LHCN-M2 (cell line): ENCODE measurements at places on chromosomes 6 and 20.

- DNase-seq: peak; percentile 76
Measured at GRCh38 chr6:116352515-116353471, 18.0 kb upstream of the DSE start.

DNA sequence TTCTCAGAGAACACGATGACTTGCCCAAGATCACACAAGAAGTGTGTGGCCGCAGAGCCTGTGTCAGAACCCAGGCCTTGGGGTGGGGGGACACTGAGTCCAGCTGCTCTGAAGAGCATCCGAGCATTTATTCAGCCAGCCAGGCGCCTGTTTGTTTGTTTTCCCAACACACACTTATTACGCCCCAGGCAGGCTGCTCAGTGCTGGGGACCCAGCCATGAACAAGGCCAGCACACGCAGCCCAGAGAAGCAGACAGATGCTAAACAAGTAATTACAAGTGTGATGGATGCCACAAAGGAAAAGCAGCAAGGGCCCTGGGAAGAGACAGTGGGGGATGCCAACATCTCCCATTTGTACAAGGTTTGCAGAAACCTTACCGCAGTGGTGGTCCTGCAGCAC is 19.4 kb upstream of the SIRPA start:
- DNase-seq: no peak

DNA sequence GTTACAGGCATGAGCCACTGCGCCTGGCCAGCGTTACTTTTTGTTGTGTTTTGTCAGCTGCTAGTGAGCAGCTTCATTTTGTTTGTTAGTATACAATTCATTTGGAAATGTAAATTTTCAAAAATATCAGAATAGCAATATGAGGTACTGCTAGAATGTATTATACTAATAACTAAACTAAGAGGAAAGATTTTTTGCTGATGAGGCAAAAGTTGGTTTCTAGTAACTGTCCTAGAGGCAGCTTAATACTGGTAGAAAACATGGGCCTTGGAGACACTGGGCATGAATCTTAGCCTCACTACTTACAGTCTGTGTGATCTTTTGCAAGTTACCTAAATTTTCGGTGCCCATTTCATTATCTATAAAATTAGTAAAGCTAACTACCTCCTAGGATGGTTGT is 24.1 kb downstream of the TTK start:
- DNase-seq: no peak

DNA sequence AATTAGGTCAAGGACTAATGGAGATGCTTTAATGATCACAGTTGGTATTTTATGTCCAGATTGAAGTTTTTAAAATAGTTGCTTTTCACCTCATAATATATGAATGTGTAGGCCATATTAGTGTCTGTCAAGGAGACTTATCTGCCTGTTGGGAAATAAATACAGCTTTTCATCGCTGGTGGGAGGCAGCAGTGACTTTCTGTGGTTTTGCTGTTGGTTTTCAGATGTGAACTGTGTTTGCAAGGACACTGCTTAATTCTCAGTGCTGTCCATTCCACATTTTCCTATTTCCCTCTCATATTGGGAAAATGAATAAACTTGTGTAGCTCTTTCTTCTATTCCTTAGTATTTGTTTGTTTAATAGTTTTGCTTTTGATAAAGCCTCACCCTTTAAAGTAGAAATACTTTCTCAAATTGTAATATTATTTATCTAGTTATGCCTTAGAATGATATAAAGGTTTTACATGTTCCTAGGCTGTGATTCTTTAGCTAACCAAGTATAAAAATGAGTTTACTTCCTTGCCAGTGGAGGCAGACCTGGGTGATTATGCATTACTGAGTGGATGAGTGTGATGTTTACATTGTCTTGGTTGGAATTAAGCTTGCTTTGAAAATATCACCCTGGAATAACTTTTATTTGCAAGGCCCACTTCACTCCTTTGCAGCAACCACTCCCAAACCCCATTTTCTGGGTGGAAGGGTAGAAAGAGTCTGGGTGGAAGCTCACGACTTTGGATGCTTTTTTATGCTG is 3.3 kb downstream of the PLCB4 start:
- peak; percentile 30 for DNase-seq

- DNase-seq: no peak
Measured at GRCh38 chr20:62929051-62929538, 2.8 kb upstream of the DIDO1 start.

DNA sequence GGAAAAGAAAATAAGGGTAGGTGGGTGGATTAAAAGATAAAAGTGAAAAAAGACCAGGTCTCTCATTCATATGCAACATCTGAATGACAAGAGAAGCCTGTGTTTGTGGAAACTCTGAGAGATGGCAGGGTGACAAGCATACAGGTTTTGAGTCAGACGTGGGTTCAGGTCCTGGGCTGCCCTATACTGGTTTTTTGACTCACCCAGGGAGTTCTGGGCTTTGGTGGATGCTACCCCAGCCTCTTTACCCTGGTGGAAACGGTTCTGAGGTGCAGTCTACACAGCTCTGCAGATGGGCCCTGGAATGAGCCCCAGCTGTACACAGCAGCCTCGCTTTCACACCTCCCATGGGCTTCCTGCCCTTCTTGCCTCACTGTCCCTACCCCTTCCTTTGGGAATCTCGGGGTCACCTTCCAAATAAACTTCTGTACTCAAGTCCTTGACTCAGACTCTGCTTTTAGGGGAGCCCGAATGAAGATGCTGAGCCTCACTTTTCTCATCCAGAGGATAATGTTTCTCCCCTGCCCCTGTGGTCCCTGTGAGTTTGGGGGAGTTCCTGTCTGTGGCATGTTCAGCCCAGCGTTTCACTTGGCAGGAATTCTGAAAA is 77.7 kb upstream of the CLDN20 start:
- DNase-seq: no peak

DNA sequence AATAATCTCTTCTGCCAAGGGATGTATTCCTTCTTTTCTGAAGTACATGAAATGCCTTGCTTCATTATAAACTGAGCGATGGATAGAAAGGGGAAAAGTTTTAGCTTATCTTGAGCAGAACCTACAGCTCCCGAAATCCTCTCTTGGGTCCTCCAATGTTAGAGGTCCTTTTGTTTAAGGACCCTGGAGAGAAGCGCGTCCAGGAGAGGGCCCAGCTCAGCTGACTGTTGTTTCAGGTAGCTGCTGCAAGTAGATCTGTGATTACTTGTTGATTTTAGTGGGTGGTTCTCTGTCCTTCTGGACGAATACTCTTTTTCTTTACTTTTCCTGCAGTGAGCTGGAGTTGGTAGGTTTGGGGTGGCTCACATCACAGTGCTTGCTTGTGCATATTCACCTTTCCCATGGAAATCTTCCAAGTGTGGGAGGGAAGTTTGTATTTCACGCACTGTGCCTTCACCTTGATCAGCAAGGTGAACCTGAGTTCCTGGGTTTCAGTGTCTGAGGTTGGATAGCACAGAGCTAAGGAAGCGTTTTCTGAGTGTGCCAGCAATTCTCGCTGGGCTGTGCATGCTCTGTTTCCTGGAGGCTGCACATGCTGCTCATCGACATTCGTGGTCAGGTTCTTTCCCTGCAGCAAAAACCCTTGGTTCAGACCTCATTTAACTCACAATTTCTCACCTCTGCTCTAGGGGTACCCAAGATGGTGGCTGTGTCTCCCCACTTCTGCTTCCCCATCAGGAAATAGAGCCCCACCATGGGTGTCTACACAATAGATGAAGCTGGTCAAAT is 176.3 kb downstream of the JARID2 start:
- no peak for DNase-seq

DNA sequence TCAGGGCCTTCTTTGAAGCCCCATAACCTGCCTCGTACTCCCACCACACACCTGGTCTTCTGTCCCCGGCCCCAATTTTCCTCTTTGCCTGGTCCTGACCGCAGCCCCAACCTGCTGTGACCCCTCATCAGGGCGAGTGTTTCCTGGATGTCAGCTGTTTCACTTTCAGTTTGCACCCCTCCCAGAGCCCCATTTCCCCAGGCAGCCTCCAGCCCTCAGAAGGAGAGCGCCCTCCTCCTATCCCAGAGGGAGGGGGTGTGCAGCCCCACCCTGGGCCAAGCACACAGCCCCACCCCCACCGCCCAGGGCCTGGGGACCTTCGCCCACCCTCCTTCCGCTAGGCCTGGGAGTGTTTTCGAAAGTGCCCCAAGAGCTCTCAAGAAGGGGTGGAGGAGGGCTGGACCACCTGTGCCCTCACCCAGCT is 1.5 kb downstream of the BAK1 start:
- no peak for DNase-seq

- DNase-seq: no peak
Measured at GRCh38 chr6:8857160-8857559, 421.8 kb upstream of the SLC35B3 start.

- DNase-seq: no peak
Measured at GRCh38 chr6:168338777-168339176, 19.2 kb upstream of the DACT2 start.

- DNase-seq: peak; percentile 38
Measured at GRCh38 chr6:42963855-42964605, 3.5 kb downstream of the GNMT start.

DNA sequence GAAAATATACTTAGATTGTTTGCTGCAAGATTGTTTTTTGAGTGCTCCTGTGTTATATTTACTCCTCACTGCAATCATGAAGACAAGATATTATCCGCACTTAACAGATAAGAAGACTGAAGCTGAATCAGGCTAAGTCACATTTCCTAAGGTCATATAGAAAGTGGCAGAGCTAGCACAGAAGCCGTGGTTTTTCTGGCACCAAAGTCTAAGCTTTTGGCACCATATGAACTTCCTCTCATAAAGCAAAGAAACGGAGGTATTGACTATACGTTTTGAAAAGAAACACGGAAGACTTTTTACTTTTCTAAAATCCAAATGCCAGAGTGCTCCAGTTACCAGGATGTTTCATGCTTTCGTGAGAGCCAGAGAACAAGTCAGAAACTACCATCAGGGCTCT is 9.3 kb upstream of the DTD1 start:
- DNase-seq: no peak

- peak; percentile 39 for DNase-seq
Measured at GRCh38 chr6:130843575-130844320, 16.5 kb downstream of the SMLR1 start.

DNA sequence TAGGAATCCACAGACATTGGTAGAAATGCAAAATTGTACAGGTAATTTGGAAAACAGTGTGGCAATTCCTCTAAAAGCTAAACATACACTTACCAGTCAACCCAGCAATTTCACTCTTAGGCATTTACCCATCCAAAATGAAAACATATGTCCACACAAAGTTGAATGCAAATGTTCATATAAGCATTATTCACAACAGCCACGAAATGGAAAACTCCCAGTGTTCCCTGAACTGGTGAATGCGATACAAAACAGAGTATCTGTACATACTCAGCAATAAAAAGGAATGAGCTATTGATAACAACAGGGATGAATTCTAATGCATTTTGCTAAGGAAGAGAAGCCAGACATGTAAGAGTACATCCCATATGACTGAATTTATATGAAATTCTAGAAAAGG is 32.4 kb upstream of the RAB22A start:
- DNase-seq: no peak

DNA sequence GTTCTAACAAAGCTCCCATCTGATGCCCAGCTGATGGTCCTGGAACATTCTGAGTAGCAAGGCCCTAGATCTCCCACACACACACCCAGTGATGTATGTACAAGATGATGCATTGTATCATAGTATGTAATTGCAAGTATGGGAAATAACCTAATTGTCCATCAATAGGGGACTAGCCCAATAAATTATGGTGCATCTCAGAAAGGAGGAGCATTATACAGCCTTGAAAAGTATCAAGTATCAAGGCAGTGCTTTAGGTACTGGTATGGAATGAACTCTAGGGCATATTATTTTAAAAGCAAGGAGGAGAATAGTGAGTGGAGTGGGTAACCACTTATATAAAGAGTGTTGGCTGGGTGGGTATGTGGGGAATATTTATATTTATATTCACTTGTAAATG is 24.8 kb upstream of the PREX1 start:
- no peak for DNase-seq

- DNase-seq: no peak
Measured at GRCh38 chr20:59808729-59809381, 124.6 kb downstream of the SYCP2 start.

DNA sequence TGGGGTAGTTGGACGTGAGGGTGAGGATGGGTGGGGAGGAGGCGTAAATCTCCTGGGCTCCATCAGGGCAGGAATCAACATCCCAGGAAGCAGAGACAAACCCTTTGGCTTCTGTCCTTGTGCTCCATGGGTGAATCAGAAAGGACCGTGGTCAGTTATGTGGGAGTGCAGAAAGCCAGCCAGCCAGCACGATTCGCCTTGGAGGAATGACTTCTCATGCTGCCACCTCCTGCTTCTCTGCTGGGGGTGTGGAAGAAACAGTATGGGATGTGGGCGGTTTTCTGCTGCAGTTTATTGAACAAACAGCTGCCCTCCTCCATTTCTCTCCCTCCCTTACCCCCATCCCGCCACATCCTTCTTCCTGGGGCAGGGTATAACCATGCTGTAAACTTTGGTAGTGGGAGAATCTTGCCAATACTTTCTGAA is 214.5 kb downstream of the SOX4 start:
- DNase-seq: peak; percentile 68

GRCh38 chr6:40138273-40138720 is 204.0 kb upstream of the MOCS1 start:
- no peak for DNase-seq

- DNase-seq: no peak
Measured at GRCh38 chr6:118100717-118101116, 193.7 kb downstream of the SLC35F1 start.

- no peak for DNase-seq
Measured at GRCh38 chr20:49103019-49103418, 56.9 kb downstream of the CSE1L start.

DNA sequence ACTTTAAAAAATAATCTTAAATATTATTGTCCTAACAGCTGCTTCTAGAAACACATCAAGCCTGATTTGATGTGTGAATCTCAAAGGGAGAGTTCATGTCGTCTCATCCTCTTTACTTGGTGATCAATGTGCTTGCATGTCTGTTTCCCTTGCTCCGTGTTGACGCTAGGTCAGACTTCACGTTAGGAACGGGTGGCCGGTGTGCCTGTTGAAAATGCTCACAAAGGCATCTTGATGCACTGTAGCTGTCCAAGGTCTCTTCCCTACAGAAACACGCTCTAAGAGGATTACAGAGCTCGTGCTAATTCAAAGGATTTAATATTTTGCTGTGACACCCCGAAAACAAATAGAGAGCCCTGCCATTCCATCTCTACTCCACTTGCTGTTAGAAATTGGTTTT is 84.6 kb downstream of the ID4 start:
- no peak for DNase-seq

- DNase-seq: no peak
Measured at GRCh38 chr20:46399401-46399800, 7.0 kb downstream of the ELMO2 start.

GRCh38 chr6:126427713-126428112 is 87.8 kb downstream of the CENPW start:
- no peak for DNase-seq

- no peak for DNase-seq
Measured at GRCh38 chr6:26068036-26068435, 19.2 kb upstream of the HFE start.
